ENCODE measurements at places on chromosomes 16 and 17.

DNA sequence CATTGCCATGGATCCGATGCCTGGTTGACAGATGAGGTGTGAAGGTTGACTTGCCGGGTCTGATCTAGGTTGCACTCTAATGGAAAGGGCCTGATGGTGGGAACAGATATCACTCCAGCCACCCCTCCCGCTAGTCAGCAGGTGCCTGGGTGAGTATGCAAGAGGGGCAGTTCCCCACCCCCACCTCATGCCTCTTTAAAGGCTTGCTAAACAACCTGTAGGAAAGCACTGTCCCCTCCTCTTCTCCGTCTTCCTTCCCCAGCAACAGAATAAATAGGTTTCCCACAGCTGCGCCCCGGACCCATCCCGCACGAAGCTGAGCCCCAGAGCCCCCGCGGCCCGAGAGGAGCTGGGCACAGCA, 746 bp upstream of the TMEM132E start:
- no peak for DNase-seq

DNA sequence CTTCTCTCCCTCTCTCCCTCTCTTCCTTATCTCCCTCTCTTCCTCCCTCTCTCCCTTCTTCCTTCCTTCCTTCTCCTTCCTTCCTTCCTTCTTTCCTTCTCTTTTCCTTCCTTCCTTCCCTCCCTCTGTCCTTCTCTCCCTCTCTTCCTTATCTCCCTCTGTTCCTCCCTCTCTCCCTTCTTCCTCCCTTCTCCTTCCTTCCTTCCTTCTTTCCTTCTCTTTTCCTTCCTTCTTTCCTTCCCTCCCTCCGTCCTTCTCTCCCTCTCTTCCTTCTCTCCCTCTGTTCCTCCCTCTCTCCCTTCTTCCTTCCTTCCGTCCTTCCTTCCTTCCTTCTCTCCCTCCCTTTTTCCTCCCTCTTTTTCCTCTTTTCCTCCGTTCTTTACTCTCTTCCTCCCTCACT, 38.6 kb downstream of the HS3ST4 start:
- no peak for DNase-seq

- no peak for DNase-seq
These were observed 22.5 kb upstream of the TBX2 start for GRCh38 chr17:61376931-61377838.

DNA sequence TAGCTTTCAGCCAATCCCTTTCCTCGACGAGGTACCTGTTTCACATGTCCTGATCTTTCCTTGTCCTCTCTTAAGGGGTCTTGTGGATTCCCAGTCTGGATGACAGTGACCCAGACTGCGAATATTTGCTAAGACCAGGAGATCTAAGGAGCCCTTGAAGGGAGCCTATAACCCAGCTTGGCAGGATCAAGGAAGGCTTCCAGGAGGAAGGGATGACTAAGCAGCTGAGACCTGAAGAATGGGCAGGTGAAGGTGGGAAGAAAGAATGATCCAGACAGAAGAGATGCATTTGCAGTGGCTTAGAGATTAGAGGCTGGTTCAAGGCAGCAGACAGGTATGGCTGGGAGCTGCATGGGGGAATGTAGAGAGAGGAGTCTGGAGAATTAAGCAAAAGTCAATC, 1.9 kb upstream of the PDK2 start:
- DNase-seq = no peak

- no peak for DNase-seq
These were observed 14.7 kb upstream of the BCAR1 start for GRCh38 chr16:75265911-75266701.

DNA sequence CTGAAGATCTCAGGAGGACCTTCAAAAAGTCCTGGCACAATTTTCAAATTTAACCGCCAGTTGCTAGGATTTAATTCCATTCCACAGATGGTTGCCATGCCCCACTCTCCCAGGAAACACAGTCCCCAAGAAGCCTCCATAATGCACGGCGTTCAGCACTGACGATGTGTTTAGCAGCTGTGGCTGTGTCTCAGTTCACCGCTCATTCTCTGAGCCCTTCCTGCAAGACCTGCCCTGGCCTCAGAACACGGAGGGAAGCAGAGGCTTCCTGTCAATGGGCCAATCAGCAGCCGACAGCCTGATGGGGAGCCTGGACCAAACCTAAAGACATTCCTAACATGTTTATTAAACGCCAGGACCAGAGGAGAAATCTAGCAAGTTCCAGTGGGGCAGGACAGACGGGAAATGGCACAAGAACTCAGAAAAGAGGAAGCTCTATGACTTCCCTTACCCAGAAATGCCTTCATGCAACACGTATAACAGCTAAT, 4.9 kb downstream of the MYLK3 start:
- no peak for DNase-seq

GRCh38 chr16:1182950-1183907, 30.3 kb downstream of the CACNA1H start:
- DNase-seq = no peak

- DNase-seq = peak; percentile 55
These were observed at the start of gene MMP15 for GRCh38 chr16:58025351-58026138. Gene MMP15 (plus strand): TSS chr16:58025754. CDS start chr16:58026351, 597 bp downstream.

GRCh38 chr16:49940464-49941224, 84.4 kb upstream of the CNEP1R1 start:
- DNase-seq = no peak

DNA sequence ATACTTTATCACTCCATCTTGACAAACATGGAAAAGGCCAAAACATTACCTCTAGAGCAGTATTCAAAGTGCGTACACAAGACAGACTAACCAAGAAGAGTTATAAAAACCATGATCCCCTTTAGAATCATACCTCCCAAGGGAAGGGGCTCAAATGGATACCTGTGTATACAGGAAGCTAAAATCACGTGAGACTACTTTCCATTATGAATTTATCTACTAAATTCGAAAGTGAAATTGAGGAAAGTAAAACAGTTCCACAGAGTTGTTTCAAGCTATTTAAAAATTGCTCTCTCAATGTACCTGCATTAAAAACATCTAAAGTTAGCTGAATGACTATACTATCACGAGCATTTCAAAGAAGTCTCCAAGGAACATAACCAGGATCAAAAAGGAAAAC, 32.7 kb downstream of the AP1G1 start:
- DNase-seq = no peak

All from stimulated activated CD4-positive, alpha-beta T cell treated with anti-CD3 and anti-CD28 coated beads, Interleukin-2, amount 100 ng/mL, for 48 hours (primary cell).